T follicular helper cell (primary cell): ENCODE measurements at places on chromosomes 16 and 17.

DNA sequence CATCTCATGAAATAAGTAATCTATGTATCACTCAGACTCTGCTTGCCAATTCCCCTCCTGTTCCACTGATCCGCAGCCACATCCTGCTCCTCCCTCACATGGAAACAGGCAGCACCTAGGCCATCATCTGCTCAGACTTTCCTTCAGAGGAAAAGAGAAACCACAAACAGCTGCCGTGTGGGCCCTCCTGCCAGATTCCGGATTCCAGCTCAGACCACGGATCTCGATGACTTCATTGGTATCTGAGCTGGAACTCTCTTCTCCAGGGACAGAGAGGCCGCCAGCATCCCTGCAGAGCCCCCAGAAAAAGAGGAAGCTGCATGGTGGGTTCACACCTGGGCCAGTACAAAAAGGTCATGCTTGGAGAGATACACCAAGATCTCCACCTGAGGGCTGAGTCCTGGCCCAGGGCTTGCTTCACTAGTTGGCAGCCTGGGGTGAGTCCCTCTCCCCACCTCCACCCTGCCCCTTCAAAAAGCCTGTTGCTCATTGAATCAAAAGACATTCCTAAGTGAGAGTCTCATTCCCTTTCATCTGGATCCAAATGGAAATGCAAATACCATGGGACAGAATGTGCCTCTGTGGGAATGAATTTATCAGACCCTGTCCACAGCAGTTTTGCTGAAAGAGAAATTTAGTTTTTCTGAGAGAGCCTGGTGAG is 47.2 kb downstream of the HOXB1 start:
- DNase-seq: no peak

DNA sequence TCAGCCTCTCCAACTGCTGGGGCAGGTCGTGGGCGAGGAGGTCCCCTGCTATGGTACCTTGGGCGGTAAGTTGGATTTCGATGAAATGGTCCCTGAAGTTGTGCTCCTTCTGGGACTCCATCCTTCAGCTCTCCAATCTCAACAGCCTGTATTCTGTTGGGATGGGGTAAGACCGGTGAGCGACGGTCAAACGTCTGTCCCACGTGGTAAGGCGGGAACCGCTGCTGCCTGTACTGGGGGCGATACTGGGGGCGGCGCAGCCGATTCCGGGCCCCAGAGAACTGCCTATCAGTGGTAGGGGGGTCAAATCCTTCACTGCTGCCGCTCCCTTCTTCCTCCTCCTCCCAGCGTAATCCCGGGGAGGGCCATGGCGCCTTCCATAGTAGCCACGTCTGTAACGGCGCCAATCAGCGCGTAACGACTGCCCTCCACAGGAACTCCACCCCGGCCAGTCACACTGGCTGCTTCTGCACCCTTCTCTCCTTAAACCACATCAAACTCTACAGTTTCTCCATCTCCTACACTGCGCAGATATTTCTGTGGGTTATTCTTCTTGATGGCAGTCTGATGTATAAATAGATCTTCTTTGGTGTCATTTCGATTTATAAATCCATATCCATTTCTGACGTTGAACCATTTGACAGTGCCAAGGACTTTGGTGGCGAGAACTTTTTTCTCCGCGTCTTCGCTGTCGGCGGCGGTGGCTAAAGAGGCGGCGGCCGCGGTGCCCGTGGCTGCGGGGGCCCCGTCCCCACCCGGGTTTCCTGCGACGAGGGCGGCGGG is 41.1 kb downstream of the AHSP start:
- no peak for DNase-seq

- DNase-seq: no peak
These were observed 19.4 kb downstream of the NME3 start for GRCh38 chr16:1751946-1752345.

GRCh38 chr17:28812748-28813377 is 29.7 kb downstream of the FAM222B start:
- no peak for DNase-seq

GRCh38 chr16:72788269-72788809 is 259.6 kb downstream of the ZFHX3 start:
- DNase-seq: no peak

GRCh38 chr16:67245186-67245585 is 2.1 kb downstream of the FHOD1 start:
- DNase-seq: no peak

DNA sequence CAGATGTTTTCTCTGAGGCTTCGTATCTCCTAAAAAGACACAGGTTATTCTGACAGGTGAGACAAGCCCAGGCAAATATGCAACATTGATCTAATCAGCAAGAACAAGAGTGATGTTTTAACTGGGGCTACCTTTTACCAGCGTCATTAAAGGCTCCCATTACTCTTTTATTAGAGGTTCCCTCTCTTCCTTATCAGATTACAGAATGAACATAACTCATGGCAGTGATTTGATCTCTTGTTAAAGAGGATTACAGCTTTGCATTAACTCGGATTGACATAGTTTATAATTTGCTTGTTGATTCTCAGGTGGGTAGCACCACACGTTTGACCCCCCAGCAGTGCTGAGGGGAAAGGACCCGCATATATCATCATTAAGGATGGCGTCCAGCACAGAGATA is 90.5 kb downstream of the AATF start:
- DNase-seq: no peak

GRCh38 chr16:1766231-1766630 is 5.1 kb downstream of the NME3 start:
- no peak for DNase-seq

- no peak for DNase-seq
These were observed 52.3 kb downstream of the YWHAE start for GRCh38 chr17:1347589-1348323.

DNA sequence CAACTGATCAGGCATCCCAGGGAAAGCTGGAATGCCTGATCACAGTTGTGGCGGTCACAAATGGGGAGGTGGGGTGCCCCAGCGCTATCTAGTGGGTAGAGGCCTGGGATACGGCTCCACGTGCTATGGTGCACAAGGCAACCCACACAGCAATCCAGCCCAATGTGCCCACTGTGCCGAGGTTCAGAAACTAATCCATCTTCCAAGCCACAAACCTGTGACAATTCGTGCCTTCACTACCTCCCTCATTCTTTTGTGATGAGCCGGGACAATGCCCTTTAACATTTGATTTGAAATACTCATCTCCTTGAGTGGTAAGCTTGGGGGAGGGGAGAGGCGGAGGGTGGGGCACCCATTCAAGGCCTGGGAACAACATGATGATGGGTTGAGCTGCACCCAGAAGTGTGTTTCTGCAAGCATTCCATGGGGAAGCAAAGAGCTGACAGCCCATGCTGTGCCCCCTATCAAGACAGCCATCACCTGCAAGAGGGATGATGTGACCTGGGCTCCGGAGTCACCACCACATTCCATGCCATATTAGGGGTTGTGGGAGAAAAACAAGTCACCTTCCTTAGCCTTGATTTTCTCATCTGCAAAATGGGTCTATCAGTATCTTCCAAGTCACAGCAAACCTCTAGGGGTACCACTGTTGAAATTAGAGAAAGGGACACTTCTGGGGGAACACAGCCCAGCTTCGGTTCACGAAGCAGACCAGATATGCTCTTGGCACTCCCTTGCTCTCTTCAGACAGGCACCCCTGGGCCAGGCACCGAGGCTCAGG is 3.7 kb downstream of the ELOB start:
- DNase-seq: no peak

DNA sequence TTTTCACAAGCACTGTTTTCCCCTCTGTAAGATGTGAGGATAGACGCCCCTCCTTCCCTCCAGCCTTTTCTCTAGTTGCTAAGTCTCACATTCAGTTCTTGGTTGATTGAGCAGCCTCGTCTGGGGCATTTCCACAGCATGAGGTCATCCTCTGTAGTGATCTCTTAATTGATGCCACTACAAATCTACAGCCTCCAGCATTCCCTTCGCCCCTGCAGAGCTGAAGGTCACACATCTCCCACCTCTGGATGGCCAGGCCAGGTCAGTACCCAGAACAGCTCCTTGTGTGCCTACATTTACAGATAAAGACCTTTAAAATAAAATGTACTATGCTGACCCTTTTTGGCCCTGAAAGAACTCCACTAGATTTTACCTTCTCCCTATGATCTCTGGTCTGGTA is 32.5 kb upstream of the CDH11 start:
- DNase-seq: no peak

- no peak for DNase-seq
These were observed 97.2 kb downstream of the ZNF18 start for GRCh38 chr17:11900041-11900476.

DNA sequence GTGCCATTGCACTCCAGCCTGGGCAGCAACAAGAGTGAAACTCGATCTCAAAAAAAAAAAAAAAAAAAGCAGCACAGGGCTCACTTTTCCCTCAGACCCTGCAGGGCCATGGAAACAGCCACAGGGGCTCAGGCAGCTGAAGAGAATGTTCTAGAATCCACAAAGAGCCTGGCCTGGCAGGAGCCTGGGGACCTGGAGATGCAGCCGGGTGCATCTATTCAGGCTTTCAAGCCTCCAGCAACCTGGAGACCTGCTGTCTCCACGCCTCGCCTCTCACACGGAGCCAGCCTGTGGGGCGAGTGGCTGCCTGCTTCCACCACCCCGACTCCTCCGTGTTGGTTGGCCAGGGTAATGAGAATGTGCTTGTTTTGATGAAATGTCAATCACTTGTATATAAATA is 44.0 kb upstream of the MEAK7 start:
- no peak for DNase-seq

DNA sequence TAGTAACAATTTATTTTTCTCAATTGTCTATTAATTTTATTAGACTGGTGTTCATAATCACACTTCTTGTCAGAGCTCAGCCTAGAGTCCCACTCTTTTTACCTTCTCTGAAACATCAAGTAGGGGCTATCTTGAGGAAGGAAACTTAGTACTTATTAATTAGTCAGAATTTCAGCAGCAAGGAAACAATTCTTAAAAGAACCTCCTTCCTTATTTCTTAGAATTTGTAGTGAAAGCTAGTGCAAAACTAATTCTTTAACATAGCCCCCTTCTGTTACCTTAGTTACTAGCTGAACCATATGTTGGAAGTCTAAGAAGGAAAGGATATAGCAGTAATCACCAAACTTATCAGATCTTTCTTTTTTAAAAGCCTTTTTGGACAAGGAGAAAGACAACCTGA is 35.2 kb downstream of the MAP2K4 start:
- no peak for DNase-seq

- DNase-seq: no peak
These were observed 7.0 kb downstream of the TERF2 start for GRCh38 chr16:69378760-69379159.

- no peak for DNase-seq
These were observed 10.2 kb upstream of the CBX8 start for GRCh38 chr17:79806863-79807720.

- no peak for DNase-seq
These were observed 78.2 kb downstream of the CRISPLD2 start for GRCh38 chr16:84897911-84898377.

GRCh38 chr17:49506282-49506681 is 11.2 kb downstream of the NGFR start:
- DNase-seq: no peak

GRCh38 chr16:28011971-28012445 is 51.5 kb downstream of the GSG1L start:
- DNase-seq: no peak

- no peak for DNase-seq
These were observed 19.4 kb downstream of the CSF3 start for GRCh38 chr17:40034426-40035161.

GRCh38 chr16:48383877-48384519 is 1.2 kb downstream of the SIAH1 start:
- DNase-seq: no peak

- DNase-seq: no peak
These were observed 413.0 kb downstream of the CPPED1 start for GRCh38 chr16:12390644-12391043.

- no peak for DNase-seq
These were observed 183.8 kb downstream of the GSG1L start for GRCh38 chr16:27879601-27880247.

DNA sequence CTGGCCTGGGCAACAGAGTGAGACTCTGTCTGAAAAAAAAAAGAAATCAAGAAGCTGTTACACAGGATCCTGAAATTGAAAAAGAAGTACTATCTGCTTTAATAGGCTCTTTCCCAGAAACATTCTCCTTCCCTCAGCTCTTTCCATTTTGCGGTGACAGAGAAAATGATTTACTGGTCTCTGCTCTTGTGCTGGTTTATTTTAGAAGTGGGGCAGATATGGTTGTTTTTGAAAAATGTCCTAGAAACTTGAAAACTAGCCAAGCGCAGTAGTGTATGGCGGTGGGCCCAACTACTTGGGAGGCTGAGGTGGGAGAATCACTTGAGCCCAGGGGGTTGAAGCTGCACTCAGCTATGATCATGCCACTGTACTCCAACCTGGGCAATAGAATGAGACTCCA is 28.8 kb upstream of the TANGO6 start:
- no peak for DNase-seq

GRCh38 chr17:77602883-77603640 is 355.4 kb upstream of the TNRC6C start:
- DNase-seq: no peak

- peak; percentile 4 for DNase-seq
These were observed 80.4 kb downstream of the EFCAB5 start for GRCh38 chr17:30021708-30022317.

GRCh38 chr17:63268827-63269226 is 177.3 kb downstream of the CYB561 start:
- no peak for DNase-seq

- no peak for DNase-seq
These were observed 39.7 kb downstream of the BRCA1 start for GRCh38 chr17:43085474-43085873.

DNA sequence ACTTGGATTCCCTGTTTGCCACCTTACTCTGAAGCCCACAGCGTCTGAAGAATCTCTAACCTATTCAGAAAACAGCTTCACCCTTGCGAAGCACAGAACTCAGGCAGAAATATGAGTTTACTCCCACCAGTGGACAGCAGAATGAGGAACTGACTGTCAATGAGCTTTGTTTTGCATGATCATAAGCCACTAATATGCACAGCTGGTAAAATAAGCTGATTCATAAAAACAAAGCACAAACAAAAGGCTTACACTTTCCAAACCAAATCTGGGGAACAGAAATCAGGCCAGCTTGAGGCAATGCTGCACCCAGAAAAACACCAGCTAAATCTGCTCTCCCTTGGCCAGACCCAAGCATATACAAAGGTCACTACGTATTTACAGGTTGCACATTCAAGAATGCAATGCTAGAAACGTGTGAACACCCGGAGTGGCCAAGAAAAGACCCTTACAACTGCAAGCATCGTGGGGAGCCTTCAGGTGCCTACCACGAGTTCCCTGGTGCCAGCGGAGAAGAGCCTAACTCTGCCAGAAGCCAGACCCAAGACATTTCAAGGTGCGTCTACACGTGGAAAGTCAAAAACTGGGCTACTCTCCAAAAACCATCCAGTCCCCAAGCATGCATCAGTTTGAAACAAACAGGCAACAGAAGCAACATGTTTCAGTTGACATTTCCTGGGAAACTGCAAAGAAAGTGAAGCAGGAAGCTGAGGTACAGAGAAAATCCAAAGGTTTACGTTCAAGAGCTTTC is 207.1 kb downstream of the ZFHX3 start:
- DNase-seq: no peak

- no peak for DNase-seq
These were observed 35.4 kb downstream of the MRC2 start for GRCh38 chr17:62662855-62663254.

- no peak for DNase-seq
These were observed 95.6 kb downstream of the WSCD1 start for GRCh38 chr17:6165806-6166205.
